ENCODE measurements at places on chromosomes 6 and 20.

DNA sequence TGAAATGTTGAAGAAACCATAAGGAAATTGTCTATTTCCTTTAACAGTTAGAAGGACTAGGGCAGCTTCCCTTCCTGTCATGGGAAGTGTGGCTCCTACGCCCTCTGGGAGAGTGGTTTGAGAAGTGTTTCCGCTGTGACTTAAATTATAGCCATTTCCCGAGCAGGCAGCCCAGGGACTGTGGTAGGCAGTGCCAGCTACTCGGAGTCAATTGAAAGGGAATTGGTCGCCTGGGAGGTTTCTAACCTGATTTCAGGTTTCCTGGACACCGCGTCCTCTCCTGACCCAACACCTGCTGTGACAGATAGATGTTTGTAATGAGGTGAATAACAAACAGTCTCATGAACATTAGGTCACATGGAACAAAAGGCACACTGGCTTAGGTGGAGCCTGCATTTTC lies 256.1 kb upstream of the PLCB4 start:
- DNase-seq, result no peak

DNA sequence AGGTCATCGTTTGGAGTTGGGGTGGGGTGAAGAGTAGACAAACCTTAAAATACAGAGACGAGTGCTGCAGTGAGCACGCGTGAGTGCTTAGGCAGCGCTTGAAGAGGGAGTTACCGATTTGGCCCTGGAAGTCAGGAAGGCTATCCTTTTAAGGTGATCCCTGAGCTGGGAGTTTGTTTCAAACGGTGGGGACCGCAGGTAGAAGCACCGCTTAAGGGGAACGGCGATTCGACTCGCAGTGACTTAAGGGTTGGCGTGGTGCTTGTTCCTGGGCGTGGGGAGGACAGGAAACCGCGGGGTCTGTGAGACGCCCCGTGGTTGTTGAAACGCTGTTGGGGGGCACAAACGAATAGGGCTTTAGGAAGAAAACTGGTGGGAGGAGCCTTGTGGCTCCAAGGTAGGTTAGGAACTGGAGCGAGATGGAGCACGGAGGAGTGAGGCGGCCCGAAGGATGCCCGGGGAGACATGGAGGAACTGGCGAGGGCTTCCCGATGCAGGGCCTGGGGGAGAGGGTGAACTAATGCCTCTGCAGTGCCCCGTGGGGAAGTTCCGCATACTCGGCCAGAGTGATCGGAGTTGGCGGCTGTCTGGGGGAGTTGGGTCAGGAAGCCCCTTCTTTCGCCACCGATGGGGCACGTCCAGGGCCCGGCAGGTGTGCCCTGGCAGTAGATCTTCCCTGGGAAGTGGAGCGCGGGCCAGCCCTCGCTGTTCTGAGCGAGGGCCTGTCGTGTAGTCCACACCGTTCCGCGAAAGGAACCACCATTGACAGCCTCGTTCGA lies 1.3 kb upstream of the CDYL start:
- DNase-seq, result no peak

DNA sequence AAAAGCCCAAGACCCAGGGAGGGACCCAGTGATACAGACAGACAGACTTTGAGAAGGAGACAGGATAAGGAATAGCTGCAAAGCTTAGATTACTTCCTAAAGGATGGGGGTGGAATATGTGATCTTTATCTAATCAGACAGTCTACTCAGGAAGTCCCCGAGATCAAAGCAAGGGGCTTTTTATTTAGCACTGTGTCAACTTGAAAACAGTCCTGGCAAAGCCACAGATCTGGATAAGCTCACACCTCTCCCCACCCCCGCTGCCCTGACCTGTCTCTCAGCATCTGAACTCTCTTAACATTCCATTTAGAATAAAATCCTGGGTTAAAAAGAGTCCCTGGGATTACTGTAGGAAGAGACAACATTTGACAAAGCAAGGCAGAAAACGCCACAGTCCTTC lies 101.5 kb downstream of the ISM1 start:
- no peak for DNase-seq

DNA sequence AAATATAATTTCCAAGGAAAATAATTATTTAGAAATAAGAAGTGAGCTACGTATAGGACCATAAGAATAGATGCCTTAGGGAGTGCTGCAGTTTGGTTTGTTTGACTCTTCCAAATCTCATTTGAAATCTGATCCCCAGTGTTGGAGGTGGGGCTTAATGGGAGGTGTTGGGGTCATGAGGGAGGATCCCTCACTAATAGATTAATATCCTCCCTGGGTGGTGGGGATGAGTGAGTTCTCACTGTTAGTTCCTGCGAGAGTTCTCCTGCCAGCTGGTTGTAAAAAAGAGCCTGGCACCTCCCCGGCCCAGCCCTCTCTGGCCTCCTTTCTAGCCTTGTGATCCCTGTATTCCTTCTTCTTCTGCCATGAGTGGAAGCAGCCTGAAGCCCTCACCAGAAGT lies 69.3 kb downstream of the RCAN2 start:
- DNase-seq, result no peak

- no peak for DNase-seq
Observed at GRCh38 chr6:163536770-163537169, 122.3 kb downstream of the QKI start.

DNA sequence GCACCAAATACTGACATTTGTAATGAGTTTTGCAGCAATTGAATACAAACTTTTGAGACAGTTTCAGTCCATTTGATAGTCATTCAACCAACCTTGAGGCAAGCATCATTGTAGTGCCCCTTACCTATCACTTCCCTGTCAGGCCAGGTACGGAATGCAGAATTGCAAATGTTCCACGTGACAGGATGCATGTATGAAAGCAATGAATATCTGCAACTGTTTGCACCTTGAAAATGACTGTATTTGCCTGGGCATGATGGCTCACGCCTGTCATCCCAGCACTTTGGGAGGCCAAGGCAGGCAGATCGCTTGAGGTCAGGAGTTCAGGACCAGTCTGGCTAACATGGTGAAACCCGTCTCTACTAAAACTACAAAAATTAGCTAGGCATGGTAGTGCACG lies 146.0 kb upstream of the SCGN start:
- DNase-seq, result no peak

DNA sequence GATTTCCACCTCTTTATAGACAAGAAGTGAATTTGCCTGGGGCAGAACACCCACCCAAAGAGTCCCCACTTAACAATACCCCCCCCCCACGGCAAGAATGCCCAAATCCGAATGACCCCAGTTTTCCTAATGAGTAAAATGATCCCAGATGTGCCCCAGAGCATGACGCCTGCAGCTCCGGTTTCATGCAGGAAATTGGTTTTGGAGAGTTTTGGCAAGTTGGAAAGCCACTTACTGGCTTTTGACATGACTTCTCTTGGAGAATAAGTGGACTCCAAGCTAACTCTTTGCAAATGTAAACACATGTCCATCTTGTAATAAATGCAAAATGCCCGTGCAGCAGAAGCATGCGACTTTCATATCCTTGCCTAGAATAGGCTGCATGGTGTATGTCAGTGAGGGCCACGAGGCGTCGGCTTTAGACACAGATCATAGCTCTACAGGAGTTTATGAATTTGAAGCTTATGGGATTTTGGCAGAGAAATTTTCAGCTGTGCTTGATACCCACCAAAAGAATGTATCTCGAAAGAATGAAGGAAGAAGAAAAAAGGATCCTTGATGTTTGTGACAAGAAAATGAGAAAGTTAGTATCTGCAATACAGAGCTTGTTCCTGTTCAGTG lies 24.2 kb downstream of the EDN3 start:
- DNase-seq, result no peak

GRCh38 chr6:24935366-24936152 lies at the start of gene RIPOR2:
TSS of gene RIPOR2 (minus strand) at chr6:24935960. CDS start at chr6:24935898, 62 bp downstream.
- DNase-seq, result peak; percentile 47

DNA sequence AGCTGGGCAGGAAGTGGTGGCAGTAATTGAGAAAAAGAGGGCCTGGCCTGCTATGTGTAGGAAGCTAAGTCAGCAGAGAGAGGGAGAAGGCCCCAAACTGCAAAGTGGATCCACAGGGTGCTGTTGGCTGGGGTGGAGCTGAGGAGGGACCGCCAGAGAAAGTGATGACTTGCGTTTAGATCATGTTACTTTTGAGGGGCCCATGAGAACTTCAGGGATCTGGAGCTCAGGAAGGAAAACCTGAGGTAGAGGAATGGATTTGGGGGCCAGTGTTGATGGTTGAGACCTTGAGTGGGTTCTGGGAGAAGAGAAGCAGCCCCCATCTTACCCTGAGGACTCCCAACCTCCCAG lies 155.5 kb downstream of the MRPL14 start:
- DNase-seq, result no peak

DNA sequence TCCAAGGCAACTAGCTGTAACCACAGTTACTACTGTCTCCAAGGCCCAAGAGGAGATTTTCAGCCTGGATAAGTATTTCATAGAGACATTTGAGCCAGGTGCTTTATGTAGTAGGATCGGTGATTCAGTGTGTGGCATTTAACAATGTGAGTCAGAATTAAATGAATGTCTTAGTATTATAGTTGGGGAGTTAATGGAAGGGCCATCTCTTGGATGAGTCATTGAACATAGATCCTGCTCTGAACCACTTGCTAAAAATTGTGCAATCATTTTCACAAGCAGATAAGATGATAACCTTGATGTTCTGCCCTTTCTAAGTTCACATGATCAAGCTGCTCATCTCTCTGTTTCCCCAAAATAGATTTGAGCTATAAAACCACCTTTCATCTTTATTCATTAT lies 668.9 kb upstream of the CITED2 start:
- no peak for DNase-seq

- DNase-seq, result no peak
Observed at GRCh38 chr6:135798751-135799515, 52.6 kb upstream of the PDE7B start.

GRCh38 chr6:111838749-111839484 lies 34.3 kb downstream of the FYN start:
- DNase-seq, result no peak

GRCh38 chr20:56924292-56925081 lies 295.4 kb downstream of the TFAP2C start:
- DNase-seq, result no peak

DNA sequence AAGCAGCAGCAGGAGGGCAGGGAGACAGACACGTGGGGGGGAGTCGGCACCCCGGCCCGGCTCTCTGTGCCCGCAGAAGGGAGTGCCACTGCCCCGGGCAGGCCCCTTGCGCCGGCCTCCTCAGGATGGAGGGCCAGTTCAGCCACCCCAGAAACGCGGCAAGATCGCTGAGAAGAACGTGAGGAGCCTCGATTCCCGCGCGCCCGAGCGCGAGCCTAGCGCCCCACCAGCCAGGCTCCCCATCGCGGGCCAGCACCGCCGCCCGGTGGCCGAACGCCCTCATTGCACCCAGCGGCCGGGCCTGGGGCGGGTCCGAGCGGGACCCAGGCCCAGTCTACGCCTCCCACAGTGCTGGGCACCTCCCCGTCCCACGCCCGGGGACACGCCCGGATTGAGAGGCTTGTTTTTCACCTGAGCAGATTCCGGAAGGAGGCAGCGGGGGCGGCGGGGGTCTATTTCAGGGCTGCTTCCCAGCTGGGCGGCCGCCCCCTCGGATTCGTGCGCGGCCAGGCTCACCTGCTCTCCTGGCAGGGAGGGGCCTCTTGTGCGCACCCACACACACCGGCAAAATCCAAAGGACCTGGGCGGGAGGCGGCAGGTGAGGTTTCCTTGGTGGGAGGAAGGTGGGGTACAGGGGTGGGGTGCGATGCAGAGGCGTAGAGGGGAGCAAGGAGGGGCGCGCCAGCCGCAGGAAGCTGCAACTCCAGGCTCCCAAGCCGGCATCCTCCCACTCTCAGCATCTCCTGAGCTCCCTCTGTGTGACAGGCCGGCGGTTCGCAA lies 9.0 kb upstream of the GRM4 start:
- DNase-seq, result peak; percentile 28

DNA sequence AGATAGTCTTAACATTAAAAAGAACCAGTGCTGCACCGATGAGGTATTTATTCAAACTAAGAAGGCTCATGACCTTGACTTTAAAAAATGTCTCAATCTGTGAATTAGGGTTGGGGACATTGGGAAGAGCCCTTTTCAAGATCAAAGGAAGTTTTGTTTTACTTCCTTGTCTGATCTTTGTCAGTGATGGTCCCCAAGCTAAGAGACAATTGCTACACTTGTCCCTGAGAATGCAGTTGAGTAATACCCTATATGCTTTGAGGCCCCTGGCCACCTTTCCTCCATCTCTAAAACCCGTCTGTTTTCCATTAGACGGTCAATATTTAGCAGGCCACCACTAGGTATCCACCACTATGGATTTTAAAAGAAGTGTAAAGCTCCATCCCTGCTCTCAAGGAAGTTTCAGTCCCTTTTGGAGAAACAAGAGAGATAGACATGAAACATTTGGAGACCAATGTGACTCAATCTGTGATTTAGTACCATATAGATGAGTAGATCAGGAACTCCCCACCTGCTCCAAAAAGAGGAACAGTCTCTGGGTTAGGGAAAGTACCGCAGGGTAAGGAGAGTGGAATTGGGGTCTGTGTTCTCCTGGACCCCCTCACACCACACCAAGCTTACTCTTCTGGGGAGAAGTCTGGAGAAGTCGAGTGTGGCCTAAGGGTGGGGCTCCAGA lies 99.1 kb upstream of the ISM1 start:
- DNase-seq, result no peak

DNA sequence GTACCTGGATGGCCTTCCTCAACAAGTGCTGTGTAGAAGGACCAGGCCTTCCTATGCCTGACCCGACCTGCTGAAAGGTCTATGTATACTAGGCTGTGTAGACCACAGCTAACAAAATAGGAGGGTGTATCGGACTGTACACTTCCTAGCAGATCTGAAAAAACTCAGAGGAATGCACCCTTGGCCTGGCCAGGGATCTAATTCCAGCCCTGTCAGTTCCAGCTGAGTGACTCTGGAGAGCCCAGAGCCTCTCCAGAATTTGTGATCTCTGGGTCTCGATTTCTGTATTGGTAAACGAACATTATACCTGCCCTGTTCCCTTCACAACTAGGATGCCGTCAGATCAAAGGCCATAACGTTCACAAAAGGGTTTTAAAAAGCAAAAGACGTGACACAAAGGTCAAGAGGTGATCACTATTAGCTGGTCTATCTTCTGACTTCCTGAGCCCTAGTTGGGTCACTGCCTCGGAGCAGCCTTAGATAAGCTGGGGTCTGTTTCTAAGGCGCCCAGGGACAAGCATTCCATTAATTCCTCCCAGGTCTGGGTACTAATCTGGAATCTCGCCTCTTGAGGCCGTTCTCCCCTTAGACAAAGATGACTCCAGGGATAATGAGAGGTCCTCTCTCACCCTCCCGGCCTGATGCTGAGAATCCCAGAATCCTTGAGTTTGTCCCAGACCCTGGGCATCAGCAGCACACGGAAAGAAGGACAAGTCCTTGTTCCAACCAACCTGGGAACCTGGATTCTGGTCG lies 13.9 kb downstream of the MTCH1 start:
- no peak for DNase-seq

DNA sequence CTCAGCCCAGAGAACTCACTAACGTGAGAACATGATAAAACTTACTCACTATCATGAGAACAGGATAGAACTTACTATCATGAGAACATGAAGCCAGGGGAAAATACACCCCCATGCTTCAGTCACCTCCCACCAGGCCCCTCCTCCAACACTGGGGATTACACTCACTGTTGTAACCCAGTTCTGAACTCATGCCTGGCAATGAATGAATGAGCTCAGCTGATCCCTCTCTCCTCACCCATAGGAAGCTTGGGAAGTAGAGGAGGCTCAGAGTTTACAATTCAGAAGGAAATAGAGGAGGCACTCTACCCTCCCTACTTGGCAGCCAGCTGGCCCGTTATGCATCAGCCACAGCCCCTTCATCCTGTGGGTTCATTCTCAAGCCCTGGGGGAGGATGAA lies 102.5 kb downstream of the EYA2 start:
- DNase-seq, result no peak

- DNase-seq, result no peak
Observed at GRCh38 chr20:44188752-44189151, 1.8 kb upstream of the JPH2 start.

GRCh38 chr6:159729598-159730331 lies 2.5 kb downstream of the WTAP start:
- no peak for DNase-seq

All from stimulated activated CD8-positive, alpha-beta memory T cell treated with anti-CD3 and anti-CD28 coated beads, Interleukin-4, amount 100 ng/mL, for 1 hour (primary cell).